ENCODE measurements at places on chromosomes 2 and 18.

- no peak for DNase-seq
Observed at GRCh38 chr2:204473224-204473623, 72.1 kb upstream of the PARD3B start.

DNA sequence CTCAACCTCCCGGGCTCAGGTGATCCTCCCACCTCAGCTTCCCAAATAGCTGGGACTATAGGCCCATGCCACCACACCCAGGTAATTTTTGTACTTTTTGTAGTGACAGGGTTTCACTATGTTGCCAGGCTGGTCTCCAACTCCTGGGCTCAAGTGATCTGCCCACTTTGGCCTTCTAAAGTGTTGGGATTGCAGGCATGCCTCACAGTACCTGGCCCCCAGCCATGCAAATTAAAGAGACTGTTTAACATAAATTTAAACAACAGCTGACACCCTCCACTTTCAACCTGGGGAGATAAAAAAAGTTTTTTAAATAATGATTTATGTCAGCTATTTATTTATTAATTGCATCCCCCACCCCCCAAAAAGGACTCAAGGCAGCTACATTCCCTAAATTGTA lies 234.7 kb downstream of the CCDC178 start:
- no peak for DNase-seq

GRCh38 chr2:163528640-163529217 lies 207.1 kb downstream of the FIGN start:
- no peak for DNase-seq

- DNase-seq = no peak
Observed at GRCh38 chr2:29235411-29235810, 120.2 kb downstream of the CLIP4 start.

DNA sequence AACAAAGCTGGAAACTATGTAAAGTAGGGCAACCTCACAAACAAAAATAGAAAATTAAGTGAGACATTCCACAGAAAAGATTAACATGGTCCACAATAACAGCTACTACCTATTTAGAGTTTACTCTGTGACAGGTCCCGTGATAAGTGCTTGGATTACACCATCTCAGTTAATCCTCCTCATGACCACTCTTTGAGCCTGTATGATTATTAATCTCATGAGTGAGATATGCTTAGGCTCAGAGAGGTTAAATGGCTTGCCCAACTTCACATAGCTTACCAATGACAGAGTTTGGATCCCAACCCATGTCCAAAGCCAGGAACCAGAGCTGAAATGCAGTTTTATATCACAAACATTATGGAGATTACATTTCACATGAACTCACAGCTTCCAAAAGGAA lies 37.3 kb upstream of the KLF7 start:
- DNase-seq = no peak

DNA sequence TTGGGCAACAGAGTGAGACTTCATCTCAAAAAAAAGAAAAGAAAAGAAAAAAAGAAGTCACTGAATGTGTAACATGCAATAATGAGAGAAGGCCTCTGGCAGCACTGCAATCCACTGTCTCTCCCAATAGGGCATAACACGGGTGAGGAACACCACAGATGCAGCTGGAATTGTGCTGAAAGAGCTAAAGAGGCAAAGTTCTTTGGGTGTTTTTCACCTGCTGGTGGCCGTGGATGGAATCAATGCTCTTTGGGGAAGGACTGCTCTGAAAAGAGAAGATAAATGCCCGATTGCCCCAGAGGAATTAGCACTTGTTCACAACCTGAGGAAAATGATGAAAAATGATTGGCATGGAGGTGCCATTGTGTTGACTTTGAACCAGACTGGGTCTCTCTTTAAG lies 31.0 kb upstream of the CYBRD1 start:
- DNase-seq = no peak

GRCh38 chr2:108920686-108921085 lies 68.3 kb downstream of the EDAR start:
- no peak for DNase-seq

GRCh38 chr18:76545433-76546087 lies 50.5 kb upstream of the ZNF516 start:
- DNase-seq = no peak

DNA sequence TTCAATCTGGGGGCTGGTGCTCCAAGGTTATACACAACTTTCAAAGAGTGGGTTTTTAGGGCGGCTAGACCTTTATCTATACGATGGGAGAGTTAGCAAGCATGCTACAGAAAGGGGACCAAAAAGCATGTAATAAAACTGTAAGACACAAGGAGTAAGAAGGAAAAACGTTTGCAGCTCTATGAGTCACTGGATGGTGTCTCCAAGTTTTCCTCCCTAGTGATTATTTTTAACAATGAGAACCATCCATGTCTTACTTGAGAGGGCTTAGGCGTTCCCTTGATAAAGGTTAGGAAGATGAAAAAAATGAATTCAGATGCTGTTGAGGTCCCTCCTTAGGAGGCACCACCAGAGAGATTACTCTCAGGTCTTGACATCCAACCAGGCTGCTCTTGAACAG lies 75.9 kb downstream of the HRH4 start:
- no peak for DNase-seq

DNA sequence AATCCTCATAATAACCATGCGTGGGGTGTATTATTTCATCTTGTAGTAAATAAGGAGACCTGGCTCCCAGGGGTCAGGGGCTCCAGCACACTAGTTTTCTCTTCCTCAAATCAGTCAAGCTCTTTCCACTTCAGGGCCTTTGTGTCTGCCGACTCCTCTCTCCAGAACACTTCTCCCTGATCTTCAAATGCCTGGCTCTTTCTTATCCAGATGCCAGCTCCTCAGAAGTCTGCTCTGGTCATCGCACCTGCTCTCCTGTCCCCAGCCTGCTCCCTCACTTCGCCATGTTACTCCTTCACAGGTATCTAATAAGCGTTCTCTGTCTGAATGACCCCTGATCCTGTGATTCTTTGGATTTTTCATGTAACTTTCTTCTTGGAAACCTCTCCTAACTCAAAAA lies 62.0 kb downstream of the GYPC start:
- no peak for DNase-seq

Measured in T-helper 17 cell (primary cell).